ENCODE measurements at places on chromosomes 5 and 9.

DNA sequence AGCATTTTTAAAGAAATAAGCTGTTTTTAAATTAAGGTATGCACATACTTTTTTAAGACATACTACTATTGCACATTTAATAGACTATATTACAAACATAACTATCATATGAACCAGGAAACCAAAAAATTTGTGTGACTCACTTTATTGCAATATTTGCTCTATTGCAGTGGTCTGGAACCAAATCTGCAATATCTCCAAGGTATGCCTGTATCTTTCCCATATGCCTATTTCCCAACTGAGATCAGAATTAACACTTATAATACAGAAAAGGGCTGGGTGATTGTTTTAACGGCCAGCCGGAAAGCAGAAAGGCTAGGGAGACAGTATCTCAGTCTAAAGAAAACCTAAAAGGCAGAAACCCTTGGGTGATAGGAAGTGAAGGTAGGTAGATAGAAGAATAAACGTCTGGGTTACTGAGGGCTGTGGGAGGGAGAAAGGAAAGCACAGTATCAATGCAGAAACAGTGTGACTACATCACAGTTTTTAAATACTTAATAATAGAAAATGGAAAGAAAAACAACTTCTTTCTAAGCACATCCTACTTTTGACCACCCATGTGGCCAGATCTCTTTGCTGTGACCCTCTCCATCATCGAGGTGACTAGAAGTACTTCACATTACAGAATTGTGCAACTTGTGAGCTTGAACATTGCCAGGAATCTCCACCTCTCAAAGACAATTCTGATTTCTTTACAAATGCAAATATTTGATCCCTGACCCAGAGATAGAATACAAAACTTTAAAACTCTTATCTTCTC is 126.4 kb downstream of the LPAR1 start:
- no peak for DNase-seq

DNA sequence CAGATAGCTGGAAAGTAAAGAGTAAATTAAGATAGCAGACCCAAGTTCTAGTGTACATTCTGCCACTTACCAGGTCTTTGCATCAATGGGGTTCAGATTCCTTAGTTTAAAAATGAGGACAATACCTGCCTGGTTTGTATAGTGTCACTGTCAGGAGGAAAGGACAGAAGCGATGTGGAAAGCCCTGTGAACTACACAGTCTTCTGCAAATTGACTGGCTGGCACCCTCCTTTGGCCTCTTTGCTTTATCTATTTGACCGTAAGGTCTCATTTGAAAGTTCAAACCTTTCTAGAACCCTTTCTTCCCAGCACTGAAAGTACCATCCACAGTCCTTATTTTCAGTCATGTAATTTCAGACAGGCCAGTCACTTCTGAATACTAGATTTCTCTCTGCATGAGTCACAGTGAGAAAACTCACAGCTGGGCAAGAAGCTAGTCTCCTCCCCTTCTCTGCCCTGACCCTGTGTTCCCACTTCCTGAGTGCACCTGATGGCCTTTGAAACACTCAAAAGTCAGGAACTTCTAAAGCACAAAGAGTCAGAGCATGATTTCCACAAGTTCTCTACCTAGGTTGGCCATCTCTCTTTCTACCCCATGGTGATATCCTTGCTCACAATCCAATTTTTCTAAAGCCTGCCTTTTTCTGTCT is 91.3 kb upstream of the RASEF start:
- DNase-seq: no peak

DNA sequence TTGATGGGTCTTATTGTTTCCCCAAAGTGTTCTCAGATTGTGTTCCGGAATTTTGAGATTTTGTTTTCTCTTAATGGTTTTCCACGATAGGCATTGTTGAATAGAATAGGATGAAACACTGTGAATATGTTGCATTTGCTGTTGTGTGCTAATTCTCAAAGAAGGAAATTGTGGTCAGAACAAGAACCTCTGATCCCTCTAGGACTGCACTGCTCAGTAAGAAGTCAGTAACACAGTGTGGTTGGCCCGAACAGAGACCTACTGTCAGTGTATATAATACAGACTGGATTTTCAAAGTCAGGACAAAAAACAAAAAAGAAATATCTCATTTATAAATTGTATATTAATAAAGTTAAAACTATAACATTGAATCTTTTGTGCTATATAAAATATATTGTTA is 494.8 kb downstream of the MAT2B start:
- no peak for DNase-seq

GRCh38 chr5:138230981-138231589 is 18.0 kb upstream of the CDC23 start:
- no peak for DNase-seq

GRCh38 chr9:94656200-94656599 is 16.9 kb upstream of the FBP1 start:
- no peak for DNase-seq

DNA sequence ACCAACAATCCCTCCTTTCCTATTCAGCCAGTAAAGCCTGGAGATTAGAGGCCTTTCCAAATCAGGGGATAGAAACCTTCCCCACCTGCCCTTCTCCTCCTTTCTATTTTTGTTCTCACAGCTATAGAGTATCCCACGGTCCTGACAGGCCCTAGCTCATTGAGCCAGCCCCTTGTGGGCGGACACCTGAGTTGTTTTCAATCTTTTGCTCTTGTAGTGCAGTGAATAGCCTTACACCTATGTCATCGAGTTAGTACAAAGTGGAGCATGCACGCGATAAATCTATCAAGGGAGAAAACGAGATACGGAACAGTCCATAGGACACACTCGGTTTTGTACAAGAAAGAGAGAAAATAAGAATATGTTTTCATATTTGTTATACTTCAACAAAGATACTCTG is 77.2 kb downstream of the TSPAN17 start:
- DNase-seq: no peak

DNA sequence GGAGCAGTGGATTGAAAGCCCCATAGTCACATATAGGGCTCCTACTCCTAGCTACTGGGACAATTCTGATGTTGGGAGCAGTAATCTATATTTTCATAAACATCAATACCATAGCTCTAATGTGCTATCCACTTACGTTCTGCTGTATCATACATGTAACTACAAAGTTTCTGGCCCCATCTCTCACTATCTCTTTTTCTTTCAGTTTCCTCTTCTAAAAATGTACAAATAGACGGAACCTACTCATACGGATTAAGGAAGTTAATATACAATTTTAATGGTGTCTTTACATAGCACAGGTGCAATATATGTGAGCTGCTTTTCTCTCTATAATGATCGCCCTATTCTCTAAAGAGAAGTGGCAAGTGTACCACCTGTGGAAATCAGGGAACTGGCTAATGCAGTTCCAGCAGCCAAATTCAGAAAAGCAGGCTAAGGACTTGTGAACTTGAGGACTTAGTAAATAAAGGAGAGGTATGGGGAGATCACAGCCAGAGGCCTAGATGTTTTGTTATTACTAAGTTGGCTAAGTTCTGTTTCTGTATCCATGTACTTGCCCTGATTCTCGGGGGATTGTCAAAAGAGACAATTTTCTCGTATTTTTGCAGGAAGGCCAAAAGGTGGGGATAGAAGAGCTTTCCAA is 1021.9 kb downstream of the CDH12 start:
- no peak for DNase-seq

GRCh38 chr5:6576861-6577501 is 55.9 kb downstream of the NSUN2 start:
- no peak for DNase-seq

DNA sequence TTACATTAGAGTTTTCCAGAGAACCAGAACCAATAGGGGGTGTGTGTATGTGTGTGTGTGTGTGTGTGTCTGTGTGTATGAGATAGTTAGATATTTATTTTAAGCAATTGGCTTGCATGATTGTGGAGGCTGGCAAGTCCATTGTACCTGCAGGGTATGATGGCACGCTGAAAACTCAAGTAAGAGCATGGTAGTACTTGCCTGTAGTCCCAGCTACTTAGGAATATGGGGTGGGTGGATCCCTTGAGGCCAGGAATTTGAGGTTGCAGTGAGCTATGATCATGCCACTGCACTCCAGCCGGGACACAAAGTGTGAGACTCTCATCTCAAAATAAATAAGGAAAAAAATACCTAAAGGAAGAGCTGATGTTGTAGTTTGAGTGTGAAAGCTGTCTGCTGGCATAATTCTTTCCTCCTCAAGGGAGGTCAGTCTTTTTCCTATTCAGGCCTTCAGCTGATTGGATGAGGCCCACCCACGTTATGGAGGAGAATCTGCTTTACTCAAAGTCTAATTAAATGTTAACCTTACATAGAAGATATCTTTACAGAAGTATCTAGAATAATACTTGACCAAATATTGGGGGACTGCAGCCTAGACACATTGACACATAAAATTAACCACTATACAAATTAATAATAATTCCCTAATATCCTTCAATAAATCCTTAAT is 107.6 kb downstream of the FGF1 start:
- DNase-seq: no peak

DNA sequence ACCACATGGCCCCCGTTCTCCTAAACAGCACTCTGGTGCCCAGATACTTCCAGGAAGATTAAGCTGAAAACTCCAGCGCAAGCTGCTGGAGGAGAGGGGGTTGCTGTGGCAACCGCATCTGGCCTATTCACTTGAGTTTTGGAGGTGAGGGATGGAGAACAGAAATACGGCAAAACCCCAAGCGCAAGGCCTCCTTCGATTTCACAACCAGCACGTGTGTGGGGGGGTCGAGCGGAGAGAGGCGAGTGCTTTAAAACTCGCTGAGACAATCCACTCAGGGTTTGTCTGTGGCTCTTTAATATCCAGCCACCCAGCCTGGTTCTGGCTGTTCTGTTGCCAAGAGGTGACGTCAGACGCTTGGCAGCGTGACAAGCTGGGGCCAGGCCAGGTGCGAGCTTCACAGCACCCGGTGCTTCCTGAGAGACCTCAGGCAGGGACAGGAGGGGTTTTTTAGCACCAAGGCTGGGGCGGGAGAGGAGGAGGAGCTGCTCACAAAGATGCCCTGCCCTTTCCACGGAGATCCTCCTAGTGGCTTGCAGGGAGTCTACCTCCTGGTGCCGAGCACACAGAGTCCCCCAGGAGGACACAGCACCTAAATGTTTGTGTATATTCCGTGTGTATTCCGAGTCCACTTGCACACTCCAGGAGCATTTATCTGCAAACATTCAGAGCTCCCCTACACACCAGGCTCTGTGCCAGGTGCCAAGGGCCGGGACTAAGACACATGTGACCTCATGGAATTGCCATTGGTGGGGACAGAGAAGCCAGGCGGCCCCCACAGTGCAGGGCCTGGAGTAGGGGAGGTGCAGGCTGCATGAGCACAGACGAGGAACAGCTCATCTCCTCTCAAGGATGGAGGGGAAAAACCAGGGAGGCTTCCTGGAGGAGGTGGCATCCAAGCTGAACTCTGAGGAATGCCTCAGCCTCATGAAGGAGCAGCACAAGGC is 194.6 kb downstream of the OLFM1 start:
- no peak for DNase-seq

- DNase-seq: no peak
Measured at GRCh38 chr5:170486371-170486770, 17.4 kb upstream of the KCNIP1 start.

- DNase-seq: no peak
Measured at GRCh38 chr9:76112151-76112550, 221.7 kb downstream of the PCSK5 start.

DNA sequence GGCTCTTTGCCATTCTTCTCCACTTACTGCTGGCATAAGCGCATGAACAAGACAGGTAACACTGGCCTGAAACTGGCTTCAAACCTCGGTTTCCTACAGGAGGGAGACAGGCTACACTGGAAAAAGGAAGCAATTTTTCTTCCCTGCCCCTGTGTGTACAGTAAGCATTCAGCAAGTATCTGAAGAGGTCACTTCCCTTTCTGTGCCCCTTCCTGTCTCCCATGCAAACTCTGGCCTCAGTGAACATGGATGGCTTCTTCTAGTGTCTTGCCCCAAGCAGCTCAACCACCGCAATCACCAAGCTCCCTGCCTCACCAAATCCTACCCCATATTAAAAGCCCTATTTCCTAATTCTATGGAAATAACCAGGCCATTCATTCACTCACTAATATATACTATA is 42.4 kb downstream of the SERINC5 start:
- no peak for DNase-seq

DNA sequence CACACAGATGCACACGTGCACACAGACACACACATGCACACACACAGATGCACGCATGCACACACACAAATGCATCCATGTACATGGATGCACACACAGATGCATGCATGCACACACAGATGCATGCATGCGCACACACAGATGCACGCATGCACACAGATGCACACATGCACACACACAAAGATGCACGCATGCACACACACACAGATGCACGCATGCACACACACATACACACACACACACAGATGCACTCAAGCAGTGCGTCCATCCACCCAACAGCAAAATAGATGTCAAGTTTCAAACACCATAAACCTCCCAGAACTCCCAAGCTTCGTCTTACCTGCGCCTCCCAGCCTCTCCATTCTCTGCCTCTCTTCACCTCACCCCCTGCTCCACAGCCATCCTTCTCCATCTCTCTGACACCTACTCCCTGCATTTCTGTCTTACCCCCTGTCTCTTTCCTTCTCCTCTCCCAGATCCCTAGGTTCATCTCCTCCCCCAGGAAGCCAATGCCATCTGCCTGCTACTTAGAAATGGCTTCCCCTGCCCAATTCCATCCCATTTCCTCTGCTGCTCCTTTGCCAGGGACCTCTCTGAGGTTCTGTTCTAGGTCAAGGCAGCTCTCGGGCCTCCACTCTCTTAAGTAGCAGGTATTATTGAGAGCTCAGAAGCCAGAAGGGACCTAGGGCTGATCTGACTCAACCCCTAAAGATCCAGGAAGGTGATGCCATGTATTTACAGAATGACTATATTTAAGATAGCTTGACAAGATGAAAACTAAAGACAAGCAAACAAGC is 297.2 kb downstream of the MED10 start:
- no peak for DNase-seq

DNA sequence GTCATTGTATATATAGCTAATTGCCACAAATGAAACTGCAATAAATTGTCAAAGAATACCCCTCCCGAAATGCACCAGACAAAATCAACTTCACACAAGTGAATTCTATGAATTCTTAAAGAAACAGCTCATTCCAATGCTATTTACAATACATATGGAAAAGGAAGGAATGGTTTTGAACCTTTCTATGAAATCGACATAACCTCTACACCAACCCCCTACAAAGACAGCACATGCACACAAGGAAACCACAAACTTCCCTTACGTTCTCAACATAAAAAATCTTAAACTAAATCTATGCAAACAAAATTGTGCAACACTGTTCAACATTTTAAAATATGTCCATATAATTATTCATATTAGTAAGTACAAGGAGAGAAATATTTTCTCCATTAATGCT is 39.2 kb downstream of the MARCHF11 start:
- no peak for DNase-seq

DNA sequence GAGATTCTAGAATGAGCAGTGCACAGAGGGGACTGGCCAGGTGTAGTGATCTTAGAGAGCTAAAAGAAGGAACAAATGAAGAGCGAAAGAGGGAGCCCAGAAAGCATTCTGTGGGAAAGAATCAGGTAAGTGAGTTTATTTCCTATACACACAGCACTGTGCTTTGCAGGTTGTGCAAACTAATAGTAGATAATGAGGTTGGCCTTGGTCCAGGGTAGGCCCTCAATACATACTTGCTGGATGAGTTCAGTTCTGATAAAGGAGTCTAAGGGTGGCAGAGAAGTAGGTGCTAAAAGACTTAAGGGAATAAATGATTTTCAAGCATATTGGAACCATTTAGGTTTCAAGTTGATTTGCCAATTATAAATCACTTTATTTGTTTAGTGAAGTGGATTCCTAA is 122.0 kb downstream of the NPR3 start:
- DNase-seq: no peak

GRCh38 chr5:116355819-116356601 is 218.6 kb downstream of the SEMA6A start:
- no peak for DNase-seq

- no peak for DNase-seq
Measured at GRCh38 chr5:143218517-143219170, 184.8 kb downstream of the NR3C1 start.

- no peak for DNase-seq
Measured at GRCh38 chr9:120920806-120921178, 5.8 kb downstream of the TRAF1 start.
